ENCODE measurements at places on chromosomes 2 and 18. TPM values are rescaled to one million over a fixed set of nuclear protein-coding genes. Genes with fewer than 3 reads are reported as not detected.

Gene FKBP1B
- 16.0 TPM for polyA plus RNA-seq

Gene ZAP70
- 1.7 TPM for polyA plus RNA-seq

Gene IL36A
- not detected for polyA plus RNA-seq

Gene EVX2
- not detected for polyA plus RNA-seq

Gene RSAD2
- 4.0 TPM for polyA plus RNA-seq

Gene NAB1
- 85.3 TPM for polyA plus RNA-seq

Gene OSBPL1A
- polyA plus RNA-seq: 52.9 TPM

Gene LOXHD1
- polyA plus RNA-seq: 2.0 TPM

Gene CERKL
- polyA plus RNA-seq: 8.1 TPM

Gene GPN1
- 53.0 TPM for polyA plus RNA-seq

Gene CTAGE1
- polyA plus RNA-seq: not detected

Gene KCNG2
- 0.17 TPM for polyA plus RNA-seq

Gene FAM136A
- 49.6 TPM for polyA plus RNA-seq

Gene TFCP2L1
- 4.4 TPM for polyA plus RNA-seq

- DNase-seq: no peak
Measured at GRCh38 chr2:30800159-30800558, 7.1 kb downstream of the CAPN13 start.

- DNase-seq: no peak
Measured at GRCh38 chr2:42268528-42269151, 92.4 kb downstream of the COX7A2L start.

DNA sequence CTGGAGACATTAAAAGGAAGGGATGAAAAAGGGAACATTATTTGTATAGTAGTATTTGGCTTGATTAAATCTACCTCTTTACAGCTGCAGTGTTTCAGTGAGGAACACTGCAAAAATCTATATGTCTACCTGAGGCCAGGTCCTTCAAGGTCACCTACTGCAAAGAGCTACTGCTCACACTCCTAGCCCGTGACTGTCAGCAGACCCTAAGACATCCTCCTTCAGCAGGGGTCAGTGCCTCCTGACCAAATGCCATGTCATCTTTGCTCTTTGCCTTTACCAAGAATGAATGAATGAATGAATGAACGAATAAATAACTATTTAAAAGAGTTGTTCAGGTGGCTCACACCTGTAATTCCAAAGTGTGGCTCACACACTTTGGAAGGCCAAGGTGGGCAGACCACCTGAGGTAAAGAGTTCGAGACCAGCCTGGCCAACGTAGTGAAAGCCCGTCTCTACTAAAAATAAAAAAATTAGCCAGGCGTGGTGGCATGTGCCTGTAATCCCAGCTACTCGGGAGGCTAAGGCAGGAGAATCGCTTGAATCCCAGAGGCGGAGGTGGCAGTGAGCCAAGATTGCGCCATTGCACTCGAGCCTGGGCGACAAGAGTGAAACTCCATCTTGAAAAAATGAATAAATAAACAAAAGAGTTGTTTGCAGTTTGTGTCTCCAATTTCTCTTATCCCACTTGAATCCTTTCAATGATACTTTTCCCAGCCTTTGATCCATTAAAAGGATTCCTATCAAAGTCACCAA, 84.3 kb upstream of the GRB14 start:
- no peak for DNase-seq

DNA sequence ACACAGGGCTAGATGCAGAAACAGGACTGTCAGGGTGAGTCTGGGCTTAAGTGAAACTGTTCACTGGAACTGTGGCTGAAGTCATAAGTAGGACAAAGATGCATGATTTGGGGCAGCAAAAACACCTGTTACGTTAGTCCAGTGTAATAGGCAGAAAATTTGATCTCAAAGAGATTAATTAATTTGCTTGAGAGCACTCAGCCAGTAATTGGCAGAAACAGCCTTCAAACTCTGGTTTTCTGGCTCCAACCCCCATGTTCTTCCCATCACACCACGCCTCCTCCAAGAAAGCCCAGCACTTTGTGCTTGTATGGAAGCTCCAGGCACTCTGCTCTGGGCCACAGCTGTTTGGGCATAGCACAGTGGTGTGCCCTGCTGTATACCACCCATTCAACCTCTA, 54.0 kb downstream of the CNTNAP5 start:
- no peak for DNase-seq

GRCh38 chr2:28049416-28049815, 158.9 kb downstream of the BABAM2 start:
- DNase-seq: no peak

DNA sequence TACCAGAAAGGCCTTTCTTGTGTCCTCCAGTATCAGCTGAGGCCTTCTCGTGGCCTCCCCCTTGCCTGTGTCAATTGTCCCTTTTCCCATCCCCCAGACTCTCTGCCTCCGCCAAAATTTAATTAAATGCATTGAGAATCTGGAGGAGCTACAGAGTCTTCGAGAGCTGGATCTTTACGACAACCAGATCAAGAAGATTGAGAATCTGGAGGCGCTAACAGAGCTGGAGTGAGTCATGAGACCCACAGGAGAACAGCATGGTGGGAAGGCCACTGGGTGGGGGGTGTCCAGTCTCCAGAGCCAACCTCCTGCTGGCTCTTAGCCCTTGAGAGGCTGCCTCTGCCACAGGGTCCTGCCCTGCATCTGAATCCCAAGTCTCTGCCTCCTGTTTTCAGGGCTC, 8.8 kb downstream of the PPP1R7 start:
- DNase-seq: no peak

- no peak for DNase-seq
Measured at GRCh38 chr2:168056242-168056787, 191.1 kb downstream of the STK39 start.

DNA sequence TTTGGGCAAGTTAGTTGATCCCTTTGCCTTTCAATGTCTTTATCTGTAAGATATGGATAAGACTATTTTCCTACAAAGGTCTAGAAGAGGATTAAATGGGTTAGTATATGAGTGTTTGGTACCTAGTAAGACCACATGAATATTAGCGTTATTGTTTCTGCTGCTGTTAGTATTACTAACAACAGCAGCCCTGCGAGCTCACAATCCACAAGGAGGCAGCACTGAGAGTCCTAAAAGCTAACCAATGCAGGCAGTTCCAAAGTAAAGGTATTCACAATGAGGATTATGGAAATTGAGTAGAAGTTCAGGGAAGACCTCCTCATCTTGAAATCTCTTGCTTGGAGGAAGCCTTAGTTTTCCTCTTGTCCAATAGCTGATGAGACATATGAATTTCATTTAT, 248.9 kb downstream of the TDRD15 start:
- DNase-seq: no peak

DNA sequence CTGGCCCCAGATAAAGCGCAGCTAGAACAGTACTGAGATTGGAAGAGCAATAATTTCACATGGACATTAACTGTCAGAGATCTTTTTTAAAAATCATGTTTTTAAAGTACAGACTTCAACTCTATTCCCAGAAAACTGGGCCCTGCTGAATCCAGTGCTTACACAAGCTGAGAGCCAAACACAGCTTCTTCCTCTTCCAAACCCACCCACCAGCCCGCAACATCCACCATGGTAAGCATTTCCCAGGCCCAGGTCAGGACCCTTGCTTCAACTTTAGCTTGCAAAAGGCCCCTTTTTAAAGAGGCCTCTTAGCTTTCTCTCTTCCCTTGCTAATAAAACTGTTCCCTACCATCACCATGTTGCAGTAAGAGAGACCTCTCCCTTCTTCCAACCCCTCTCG, 2.1 kb downstream of the AAK1 start:
- DNase-seq: no peak

- no peak for DNase-seq
Measured at GRCh38 chr2:201204655-201205514, 21.9 kb downstream of the CASP10 start.

GRCh38 chr2:168515502-168515901, 59.4 kb downstream of the CERS6 start:
- no peak for DNase-seq

GRCh38 chr2:79084495-79085135, 3.2 kb downstream of the REG1B start:
- no peak for DNase-seq

DNA sequence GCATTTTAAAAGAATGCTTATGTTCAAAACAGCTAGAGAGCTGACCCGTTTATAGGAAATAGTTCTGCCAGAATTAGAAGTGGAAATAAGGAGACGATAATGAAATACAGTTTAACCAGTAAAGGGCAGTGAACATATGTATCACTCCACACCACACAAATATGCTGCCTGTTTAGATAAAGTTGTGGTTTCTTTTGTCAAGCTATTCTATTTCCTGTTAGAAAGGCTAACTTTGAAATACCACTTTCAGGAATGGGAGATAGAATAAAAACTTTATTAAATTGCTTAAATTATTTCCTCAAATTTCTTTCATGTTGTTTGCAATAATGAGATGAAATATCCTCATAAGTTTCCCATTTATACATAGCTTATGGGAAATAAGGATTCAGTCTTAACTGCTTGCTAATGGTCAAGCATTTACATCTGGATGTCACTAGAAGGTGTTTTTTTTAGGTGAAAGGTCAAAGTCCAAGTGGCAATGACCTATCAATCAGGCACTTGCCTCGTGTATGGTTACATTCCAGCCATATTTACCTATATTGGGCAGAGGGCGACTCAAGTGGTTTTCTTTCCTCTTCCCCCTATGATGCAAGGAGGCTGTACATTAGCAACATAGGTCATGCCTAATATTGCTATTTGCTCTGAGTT, 148.9 kb downstream of the ZEB2 start:
- no peak for DNase-seq

- no peak for DNase-seq
Measured at GRCh38 chr2:233079953-233080835, 20.1 kb downstream of the INPP5D start.

DNA sequence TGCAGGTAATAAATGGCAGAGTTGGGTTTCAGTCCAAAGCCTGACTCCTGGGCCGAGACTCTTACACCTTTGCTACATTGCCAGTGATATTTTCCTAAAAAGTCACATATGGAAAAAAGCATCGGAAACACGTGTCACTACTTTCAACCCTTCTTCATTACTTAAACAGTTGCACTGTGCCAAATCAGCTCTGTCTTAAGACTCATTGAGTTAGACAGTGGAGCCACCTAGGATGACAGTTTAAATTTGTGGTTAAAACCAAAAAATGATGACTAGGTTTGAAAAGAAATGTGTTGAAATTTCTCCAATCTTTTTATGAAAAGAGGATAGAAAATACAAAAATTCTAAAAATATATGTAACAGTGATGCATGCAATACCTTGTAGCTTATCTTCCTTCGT, 97.5 kb downstream of the TMEM247 start:
- no peak for DNase-seq

GRCh38 chr2:67304300-67304890, 92.7 kb upstream of the ETAA1 start:
- no peak for DNase-seq

DNA sequence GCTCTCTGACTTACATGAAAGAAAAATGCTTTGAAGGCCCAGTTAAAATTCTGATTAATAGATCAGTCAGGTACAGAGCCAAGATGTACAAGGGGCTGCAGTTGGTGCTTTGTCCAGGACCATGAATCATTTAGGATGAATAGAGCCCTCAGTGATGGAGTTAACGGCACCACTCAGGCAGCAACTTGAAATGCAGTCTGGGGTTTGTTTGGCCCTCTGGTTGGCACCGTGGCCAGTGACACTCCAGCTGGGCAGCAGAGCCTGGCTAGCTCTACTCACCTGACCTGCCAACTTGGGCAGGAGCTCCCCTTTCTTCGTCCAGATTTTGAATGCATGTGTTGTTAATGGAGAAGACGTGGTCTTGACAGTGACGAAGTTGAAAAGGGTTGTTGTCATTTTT, 493.0 kb upstream of the ACVR2A start:
- no peak for DNase-seq

- DNase-seq: no peak
Measured at GRCh38 chr18:11324510-11324909, 175.1 kb upstream of the PIEZO2 start.

DNA sequence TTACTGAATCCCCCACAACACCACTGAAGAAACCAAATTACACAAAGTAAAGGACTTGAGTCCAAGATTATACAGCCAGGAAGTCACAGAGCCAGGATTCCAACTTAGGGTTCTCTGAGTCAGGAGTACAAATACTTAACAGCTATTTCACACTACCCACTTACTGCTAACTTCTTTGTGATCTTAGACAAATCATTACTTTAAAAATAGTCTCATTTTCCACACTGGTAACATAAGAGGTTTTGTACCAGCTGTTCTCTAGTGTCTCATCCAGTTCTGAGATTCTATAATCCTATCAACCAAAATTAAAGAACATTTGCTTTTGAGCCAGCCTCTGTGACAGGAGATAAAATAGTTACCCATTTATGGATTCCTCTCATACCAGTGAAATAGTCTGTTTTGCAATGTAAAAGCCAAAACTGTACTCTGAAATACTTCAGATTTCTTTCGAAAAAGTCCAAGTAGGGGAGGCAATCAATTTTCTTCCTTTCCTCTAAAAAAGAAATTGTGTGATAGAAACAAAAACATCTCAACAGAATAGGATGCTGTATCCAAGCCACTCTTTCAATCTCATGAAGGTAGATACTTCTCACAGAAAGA, 157.6 kb downstream of the LRATD1 start:
- DNase-seq: no peak

- no peak for DNase-seq
Measured at GRCh38 chr2:196131949-196132925, 39.1 kb downstream of the STK17B start.

DNA sequence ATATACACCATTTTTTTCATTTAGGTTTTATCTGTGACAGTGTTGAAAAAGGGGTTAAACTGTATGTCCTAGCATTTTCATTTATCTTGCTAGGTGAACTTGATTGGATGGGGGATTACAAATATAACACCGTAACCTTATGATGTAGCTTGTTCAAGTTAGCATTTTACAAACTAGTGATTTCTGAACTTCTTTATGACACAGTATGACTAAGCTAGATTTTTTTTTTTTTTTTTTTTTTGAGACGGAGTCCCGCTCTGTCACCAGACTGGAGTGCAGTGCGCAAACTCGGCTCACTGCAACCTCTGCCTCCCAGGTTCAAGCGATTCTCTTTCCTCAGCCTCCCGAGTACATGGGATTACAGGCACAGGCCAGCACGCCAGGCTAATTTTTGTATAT, 47.1 kb downstream of the KCMF1 start:
- no peak for DNase-seq

DNA sequence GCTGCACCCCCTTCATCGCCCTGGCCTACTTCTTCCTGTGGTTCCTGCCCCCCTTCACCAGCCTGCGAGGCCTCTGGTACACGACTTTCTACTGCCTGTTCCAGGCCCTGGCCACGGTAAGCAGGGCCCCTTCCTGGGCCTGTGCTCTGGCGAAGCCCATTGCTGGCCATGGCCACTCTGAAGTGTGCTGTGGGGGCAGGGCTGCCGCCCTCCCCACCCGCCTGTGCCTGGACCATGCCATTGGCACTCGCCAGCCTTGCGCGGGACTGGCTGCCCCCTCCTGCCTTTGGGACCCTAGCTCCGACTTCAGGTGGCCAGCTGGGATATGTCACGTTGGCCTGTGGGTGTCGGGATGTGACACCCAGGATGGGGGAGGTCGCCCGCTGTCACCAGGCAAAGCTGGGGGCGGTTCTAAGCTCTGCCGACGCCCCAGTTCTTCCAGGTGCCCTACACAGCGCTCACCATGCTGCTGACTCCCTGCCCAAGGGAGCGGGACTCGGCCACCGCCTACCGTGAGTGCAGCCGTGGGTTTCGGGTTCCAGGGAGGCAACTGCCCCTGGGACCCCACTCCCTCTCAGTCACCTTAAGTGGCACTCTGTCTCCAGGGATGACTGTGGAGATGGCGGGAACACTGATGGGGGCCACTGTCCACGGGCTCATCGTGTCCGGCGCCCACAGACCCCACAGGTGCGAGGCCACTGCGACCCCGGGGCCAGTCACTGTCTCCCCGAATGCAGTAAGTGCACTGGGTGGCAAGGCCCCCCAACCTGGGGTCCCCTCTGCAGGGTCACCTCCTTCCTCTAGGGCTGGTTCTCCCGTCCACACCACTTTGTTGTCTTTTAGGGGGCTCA, 7.2 kb downstream of the MFSD2B start:
- DNase-seq: no peak

- DNase-seq: no peak
Measured at GRCh38 chr2:67694445-67694844, 297.3 kb downstream of the ETAA1 start.
